ENCODE measurements at places on chromosomes 1 and 21.

DNA sequence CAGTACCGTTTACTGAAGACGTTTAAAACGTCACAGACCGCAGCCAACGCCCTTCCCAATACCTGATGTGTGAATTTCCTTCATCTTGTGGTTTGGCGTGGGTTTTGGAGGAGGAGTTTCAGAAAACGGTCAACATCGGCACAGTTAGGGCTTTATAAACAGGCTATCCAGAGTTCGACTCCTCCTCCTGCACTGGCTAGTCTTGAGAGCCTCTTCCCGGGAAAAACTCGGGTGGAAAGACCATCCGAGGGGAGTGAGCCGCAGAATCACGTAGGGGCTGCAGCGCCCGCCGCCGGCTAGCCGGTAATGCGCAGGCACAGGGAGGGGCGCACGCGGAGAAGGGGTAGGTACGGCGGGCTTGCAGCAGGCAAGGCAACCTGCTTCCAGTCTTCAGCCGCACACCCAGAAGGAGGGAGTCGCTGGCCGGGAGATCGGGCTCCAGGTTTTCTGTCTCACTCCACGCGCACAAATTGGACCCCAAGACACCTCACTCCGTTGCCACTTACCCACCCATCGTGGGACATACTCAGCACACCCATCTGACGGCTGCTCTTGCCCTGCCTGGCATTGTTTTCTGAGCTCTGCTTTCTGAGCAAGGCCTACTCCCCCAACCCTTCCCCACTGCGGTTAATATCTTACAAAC is 25.4 kb downstream of the SLC19A2 start:
- DNase-seq = no peak

DNA sequence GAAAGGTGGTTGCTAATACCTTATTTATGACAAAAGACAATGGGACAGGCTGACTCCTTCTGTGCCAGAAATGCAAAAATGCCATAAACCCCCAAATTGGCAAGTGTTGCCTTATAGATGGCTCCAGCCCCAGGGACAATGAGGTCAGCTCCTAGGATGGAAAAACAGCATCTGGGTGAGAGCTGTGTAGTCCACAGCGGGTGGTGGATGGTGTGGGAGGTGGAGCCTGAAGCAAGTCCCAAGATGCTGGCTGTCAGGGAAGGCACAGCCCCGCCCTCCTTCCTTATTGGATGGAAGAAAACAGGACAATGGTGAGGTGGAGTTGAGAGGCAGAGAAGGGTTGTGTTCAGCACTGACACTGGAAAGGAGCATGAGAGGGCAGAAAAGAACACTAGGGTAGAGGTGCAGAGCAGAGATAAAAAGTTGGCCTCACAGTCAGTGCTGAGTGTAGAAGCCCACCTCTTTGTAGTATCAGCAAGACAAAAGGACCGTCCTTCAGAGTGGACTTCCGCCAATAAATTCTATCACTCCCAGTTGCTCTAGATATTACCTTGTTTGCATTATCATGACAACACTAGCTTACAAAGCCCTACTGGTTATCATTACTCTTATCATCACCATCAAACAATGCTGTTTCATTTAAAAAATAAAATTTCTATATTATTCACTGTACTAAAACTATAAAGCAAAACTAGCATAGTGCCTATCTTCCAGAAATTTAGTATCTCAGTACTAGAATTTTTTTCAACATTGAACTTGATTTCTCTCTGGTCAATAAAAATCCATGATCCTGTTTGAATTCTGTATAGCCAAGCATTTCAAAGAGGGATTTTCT is 3.7 kb upstream of the SDE2 start:
- peak; percentile 63 for DNase-seq

DNA sequence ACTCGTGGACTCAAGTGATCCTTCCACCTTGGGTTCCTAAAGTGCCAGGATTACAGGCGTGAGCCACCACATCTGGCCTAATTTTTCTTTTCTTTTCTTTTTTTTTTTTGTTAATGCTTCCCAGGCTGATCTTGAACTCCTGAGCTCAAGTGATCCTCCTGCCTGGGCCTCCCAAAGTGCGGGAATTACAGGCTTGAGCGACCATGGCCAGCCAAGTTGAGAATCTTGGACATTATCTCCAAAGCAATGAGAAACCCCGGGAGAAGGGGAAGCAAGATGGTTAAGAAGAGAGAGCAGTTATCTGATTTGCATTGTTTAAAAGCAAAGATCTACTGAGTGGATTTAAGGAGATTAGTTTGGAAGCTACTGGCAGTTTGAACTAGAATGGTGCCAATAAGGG is 9.1 kb downstream of the HIPK1 start:
- DNase-seq = no peak

DNA sequence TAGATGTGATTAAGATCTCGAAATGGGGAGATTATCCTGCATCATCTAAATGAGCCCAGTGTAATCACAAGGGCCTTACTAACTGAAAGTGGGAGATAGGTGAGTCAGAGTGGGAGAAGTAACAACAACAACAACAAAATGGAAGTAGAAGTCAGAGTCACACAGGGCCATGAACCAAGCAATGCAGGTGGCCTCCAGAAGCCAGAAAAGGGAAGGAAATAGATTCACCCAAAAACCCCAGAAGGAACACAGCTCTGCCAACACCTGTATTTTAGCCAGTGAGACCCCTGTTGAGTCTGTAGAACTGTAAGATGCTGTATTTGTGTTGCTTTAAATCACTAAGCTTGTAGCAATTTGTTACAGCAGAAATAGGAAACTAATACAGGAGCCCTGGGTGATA is 4.1 kb downstream of the TAGLN2 start:
- no peak for DNase-seq

GRCh38 chr1:212315907-212316306 is 30.7 kb downstream of the PPP2R5A start:
- DNase-seq = peak; percentile 27

- peak; percentile 88 for DNase-seq
These were observed 350.8 kb upstream of the PTBP2 start for GRCh38 chr1:96370757-96371156.

DNA sequence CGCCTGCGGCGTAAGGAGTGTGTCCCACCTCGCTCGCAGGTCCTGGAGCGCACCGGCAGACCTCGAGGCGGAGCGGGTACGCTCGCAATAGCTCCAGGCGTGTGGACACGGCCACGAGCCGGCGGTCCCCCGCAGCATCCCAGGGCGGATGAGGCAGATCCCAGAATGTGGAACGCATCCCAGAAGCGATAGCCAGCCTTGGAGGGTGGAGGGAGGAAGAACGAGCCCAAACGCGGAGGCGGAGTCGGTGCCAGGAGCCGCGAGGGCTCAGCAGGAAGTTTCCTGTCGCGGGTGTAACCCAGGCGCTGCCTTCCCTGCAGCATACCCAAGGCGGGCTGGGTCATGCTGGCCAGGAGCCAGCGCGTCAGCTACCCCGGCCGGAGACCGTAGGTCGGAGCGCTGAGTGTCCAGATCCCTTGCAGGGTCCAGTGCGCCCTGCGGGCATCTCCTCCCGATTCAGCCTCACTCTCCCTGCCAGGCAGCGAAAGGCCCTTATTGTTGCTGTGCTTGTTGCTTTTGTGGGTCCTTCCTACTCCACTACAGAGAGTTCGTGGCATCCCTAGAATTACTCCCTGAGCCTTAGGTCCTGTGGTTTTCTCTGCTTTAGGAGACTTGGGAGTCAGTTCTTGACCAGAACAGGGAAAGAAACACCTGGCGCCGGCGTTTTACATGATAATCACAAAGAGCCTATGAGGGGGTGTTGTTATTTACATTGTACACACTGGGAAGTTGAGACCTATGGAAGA is 27.7 kb downstream of the STYXL2 start:
- peak; percentile 6 for DNase-seq

DNA sequence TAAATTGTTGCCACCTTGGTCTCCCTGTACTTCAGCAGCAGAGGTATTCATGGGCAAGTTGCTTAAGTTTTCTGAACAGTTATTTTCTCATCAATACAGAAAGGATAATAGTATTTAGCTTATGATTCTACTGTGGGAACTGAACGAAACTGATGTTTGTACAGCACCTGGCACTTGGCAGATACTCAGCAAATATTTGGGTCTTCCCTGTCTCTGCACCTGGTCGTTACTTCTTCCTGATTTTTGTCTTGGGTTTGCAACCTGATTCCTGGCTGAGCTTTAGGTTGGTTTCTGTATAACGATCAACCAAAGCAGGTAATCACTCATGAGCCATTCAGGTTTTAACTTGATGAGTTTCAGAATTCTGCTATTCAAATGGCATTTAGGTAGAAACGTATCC is 490.6 kb downstream of the KIF26B start:
- DNase-seq = no peak

GRCh38 chr1:224448453-224449017 is 13.9 kb upstream of the WDR26 start:
- no peak for DNase-seq

DNA sequence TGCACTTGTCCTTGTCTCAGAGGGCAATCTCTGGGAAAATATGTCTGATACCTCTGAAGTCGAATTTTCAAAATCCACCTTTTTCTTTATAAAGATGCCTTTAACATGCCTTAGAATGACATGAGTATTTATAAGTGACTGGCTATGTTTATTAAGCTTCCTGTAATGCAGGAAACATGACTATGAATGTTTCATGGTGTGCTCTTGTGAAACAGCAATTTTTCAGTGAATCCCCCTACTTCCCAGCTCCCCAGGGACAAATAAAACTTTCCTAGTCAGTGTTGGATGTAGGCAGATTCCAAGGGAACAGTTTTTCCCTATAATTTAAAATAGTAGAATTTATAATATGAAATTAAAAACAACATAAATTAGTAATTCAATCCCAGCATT is 437.0 kb downstream of the LMO4 start:
- peak; percentile 41 for DNase-seq

GRCh38 chr1:41878911-41879310 is 39.8 kb downstream of the HIVEP3 start:
- no peak for DNase-seq

- no peak for DNase-seq
These were observed 811.2 kb upstream of the NCAM2 start for GRCh38 chr21:20187028-20187427.

DNA sequence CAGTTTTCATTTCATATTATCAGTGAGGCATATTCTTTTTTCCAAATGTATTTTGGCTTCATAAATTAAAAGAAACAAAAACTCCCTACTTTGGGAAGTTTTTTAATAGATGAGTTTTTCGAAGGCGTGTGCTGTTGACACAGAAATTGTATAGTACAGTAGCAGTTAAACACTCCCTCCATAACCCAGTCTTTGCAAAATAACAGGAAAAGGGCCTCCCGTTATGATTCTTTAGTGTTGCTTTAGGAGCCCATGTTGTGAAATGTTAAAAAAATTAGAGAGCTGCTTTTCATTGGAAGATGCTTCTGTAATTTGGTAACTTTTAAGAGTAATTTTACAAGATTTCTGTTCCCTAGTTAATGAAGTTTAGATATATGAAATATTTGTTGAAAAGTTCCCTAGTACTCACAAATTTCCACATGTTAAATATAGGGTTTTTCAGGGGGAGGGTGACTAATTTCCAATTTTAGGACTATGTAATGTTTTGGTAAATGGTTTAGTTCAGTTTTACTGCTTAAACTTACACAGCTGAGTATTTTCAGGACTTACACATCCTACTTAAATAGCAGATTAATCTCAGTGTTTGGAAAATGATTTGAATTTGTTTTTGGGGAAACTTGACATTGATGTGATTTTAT is 2.0 kb downstream of the CAMSAP2 start:
- no peak for DNase-seq

DNA sequence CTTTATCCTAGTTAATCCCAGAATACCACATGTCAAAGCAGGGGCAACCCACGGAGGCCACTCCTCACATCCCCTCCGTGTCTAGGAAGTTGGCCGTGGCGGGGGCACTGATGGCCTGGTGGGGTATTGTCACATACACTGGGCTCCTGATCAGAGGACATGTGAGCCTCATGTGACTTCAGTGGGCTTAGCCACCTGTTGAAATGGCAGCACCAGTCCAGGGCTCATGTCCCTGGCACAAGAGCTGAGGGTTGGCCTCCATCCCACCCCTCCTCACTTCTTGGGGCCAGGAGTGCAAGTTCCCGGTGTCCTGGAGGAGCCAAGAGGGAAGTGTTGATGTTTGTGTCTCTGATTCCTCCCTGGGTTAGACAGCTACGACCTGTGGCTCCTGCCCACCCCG is 313.4 kb downstream of the CAMTA1 start:
- DNase-seq = no peak

GRCh38 chr1:21251773-21252471 is 38.3 kb downstream of the ECE1 start:
- peak; percentile 97 for DNase-seq

DNA sequence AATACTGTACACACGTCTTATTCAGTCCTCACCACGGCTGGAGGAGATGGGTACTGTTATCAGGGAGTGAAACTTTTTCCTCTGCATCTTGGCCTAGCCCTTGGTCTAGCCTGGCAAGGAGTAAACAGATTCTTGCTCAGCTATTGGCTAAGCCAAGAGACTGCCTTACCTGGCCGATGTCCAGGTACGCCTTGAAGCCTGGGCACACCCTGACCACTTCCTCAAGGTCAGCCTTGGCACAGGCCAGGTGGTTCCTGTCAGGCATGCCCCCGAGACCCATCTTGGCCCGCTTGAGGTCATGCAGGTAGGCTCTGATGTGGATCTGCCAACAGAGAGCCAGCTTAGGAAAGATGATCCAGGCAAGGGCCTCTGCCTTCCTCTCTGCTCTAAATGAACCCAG is 17.8 kb upstream of the PARS2 start:
- no peak for DNase-seq

DNA sequence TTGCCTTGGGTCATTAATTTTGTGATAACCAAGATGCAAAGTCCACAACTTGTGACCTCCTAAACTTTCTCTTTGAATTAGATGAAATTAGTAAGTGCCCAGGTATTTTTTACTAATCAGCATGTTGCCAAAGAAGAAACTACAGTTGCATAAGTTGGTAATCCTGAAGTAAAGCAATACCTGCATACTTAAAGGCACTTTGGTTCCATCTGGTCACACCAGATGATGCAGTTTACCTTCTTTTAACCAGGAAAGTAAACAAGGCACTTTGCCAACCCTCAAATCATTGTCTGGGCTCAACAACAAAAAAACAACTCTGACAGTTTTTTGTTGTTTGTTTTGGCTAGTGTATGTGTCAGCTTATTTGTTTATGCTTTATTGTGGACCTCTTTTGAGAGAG is 55.5 kb upstream of the DYNLT5 start:
- no peak for DNase-seq

GRCh38 chr1:11301601-11302000 is 28.6 kb downstream of the UBIAD1 start:
- DNase-seq = no peak

DNA sequence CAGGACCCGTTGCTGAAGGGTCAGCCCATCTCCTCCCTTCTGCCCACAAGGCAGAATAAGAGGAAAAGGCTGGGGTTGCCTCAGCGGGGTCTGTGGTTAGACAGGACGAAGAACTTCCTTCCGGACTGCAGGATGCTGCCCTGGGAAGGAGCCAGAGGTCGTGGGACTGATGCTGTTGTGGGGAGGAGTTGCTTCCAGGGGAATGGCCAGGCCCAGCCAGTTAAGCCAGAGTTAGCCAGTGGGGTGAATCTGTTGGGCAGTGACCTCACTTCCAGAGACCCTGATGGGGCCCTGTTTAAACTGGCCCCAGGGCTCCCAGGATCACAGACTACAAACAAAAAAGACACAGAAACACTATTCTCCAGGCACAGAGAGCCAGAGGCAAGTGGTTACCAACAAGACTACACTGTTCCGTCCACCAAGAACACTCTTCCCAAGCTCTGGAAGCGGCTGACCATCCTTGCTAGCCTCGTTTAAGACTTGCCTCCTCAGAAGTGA is 13.0 kb downstream of the FAM229A start:
- DNase-seq = peak; percentile 14

GRCh38 chr21:42649122-42650032 is 4.0 kb upstream of the PDE9A start:
- DNase-seq = no peak

- no peak for DNase-seq
These were observed 36.0 kb upstream of the ATP2B4 start for GRCh38 chr1:203590603-203591002.
